OCI-LY7 (cell line): ENCODE measurements at places on chromosomes 7 and 10.

GRCh38 chr7:104445393-104445792 lies 117.0 kb downstream of the LHFPL3 start:
- DNase-seq, result no peak

DNA sequence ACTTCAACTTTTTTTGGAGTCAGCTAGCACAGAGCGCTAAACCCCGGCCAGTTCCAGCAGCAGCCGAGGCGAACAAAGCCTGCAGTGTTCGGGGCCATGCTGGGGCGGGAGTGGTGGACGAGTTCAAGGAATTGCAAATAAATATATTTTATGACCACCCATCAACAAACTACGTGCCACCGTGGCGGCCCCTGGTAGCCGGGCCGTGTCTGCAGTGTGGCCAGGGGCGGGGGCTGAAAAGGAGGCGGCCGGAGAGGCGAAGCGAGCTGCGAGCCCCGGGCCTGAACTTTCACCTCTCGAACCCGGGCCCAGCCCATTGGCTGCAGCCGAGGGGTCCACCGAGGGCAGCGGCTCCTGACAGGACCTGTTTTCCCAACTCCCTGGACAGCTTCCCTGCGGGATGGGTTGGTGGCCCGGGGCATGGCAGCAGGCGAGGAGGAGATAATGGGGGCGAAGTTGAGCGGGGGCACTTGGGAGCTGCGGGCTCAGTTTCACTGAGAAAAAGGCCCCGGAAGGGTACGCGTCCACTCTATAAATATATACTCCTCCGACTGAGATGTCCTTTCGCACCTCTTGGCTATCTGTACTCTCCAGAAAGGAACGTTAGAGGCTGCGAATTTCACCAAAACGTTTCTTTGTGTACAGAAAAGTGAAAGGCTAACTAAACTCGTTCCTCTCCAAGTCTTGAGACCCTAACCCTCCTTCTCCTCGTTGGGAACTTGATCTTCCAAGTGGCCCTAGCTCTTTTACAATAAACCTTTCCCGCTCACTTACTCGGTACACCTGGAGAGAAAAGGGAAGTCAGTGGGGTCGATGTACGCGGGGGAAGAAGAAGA lies 164.6 kb upstream of the PPP1R3A start:
- no peak for DNase-seq

DNA sequence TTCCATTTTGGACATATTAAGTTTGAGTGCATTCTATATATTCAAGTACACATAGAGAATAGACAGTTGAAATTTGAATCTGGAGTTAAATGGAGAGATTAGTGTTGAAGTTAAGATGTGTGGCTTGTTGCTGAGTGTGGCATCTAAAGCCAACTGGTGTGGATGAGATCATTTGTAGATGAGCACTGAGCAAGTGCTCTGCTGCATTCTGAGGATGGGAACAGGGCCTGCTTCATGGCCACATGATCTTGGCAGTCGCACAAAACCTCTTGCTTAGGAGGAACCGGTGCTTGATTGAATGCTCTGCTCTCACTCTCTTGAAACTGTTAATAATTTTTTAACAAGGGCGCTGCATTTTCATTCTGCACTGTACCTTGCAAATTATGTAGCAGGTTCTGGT lies 62.0 kb downstream of the EPDR1 start:
- DNase-seq, result no peak

GRCh38 chr10:118278649-118279048 lies 63.5 kb downstream of the FAM204A start:
- no peak for DNase-seq

DNA sequence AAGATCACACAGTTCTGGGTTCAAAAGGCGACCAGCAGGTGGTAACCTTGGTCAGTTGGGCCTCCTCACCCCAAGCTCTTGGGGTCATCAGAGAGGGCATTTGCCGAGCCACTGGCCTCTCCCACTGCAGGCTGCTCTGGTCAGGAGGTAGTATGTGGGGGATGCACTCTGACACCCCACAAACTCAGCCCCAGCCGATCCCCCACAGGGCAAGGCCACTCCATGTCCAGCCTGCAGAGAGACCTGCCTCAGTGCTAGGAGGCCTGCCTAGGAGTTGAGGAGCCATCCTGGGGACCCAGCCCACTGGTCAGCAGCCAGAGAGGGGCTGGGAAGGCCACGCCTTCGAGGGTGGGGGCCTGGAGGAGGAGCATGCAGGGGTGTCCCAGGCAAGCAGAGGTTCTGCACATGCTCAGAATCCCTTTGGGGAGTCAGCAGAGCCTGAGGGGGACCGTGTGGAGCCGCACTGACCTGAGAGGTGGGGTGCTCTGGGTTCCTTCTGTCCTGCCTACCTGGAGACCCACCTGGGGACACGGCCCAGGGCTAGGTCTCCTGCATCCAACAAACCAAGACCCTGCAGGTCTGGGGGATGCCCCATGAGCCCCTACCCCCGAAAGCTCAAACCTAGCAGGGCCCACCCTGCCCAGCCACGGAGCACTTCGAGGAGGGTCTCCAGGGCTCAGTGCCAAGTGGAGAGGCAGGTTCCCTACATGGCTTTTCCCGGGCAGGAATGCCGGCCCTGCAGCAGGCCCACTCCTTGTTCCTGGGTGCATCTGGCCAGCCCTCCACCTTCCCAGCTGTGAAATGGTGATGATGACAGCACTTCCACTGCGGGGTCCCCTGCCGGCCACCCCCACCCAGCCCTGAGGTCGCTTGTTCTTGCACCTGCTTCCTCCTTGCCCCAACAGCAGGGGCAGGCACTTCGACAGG lies 58.5 kb downstream of the RASGEF1A start:
- DNase-seq, result no peak

GRCh38 chr7:51075681-51076580 lies 240.7 kb downstream of the COBL start:
- DNase-seq, result no peak

GRCh38 chr7:107152011-107152410 lies 16.8 kb upstream of the HBP1 start:
- DNase-seq, result no peak

DNA sequence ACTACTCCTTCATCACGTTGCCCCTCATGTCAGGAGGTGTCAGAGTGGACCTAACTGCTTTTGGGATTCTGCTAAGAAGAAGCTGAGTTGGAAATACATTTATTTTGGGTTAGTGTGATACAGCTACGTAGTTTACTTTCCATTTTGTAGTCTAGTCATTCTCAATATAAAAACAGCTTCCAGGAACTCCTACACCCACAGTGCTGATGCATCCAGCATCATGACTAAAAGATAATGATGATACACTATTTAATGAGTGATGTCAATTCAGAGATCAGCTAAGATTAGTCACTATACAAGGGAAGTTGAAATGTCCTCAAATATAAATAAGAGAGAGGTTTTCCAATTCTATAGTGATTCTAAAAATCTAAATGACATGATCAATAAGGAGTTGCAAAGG lies 264.2 kb upstream of the SLC26A5 start:
- no peak for DNase-seq

DNA sequence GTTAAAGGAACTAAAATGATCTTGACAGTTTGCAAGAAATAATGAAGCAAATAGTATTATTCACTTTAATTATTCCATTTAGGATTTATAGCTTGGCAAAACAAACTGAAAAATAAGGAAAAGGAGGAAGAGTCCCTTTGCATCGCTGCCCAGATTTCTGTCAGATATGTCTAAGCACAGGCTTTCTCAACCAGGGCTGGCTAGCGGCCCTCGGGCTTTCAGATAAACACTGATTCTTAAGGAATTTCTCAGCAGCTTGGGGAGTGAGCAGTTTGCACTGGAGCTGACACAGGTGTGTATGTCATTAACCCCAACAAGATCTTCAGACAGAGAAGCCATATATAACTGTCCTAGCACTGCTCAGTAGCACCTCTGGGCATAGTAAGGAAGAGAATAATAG lies 47.9 kb upstream of the SEMA3D start:
- no peak for DNase-seq

DNA sequence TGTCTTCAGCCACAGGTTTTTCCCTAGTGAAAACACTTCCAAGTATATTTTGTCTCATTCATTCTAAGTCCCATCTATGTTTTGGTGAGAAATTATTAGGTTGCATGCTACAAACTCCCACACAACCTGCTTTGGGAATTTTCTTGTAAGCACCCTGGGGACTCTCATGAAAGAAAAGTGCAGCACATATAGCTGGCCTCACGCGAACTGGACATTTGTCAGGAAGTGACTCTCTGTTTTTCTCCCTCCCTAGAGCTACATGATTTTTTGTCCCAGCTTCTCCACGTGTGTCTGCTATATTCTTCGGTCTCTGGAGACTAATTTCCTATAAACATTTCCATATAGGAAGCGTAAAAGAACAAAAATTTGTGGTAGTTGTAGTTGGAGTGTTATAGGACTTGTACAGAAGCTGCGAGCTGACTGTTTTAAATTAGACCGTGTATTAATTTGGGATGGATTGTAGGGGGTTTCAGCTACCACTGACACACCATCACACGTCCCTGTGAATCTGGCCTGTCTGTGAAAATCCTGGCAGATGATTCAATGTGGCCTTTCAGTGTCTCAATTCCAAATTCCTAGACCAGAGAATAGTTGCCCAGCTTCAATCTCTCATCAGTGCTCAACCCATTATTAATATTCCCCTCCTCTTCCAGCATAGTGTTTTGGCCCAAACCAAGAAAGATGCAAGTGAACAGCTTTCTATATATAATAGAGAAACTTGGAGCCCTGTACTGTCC lies 40.2 kb downstream of the ARL4A start:
- DNase-seq, result no peak

DNA sequence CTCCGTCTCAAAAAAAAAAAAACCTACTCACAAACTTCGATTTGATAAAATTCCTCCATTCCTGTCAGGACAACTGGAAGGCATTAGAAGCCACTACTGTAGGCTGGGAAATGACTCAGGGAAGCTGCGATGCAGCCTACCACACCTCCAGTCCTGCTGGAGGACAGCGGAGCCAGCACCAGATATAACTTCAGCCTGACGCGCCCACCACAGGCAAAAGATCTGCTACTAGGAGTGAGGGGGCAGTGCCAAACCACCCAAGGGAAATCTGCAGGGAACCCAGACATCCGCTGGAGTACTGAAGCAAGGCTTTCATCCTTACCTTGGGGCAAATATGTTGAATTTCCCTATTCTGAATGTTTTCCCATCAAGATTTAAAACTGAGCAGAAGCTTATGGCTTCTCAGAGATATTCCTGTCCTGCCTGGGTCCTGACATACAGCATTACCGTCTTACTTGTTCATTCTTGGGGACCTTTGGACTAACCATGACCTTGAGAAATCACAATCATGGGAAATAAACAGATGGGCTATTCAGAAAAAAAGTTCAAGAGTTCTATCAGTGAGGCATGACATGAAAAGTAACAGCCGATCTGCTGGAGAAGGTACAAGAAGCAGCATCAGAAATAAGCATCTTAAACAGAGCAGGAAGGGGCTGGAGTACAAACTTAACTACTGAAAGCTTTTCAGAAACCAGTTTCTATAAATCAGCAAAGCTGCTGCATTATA lies 20.4 kb downstream of the BCCIP start:
- no peak for DNase-seq

GRCh38 chr7:131525820-131526219 lies 30.6 kb downstream of the PODXL start:
- no peak for DNase-seq

DNA sequence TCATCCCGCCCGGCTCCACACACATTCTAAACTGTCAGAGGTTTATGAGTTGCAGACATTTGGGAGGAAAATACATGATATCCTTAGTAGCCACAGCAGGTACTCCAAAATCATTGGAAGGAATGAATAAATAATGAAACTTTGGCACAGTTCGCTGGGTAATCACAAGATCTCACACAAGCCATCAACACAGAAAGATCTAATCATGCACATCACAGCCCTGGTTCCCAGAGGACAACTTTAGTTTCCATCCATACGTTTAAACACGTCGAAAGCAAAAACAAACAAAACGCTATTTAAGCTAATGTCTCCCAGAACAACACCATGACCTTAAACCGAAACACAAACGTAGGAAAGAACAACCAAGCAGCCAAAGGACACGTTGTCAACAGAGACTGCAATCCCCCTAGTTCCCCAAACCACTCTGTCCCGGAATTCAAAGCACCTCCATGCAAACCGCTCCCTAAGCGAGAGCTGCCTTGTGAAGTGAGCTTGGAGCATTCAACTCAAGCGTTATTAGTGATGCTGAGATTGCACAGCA lies 12.3 kb downstream of the SVIL start:
- no peak for DNase-seq

DNA sequence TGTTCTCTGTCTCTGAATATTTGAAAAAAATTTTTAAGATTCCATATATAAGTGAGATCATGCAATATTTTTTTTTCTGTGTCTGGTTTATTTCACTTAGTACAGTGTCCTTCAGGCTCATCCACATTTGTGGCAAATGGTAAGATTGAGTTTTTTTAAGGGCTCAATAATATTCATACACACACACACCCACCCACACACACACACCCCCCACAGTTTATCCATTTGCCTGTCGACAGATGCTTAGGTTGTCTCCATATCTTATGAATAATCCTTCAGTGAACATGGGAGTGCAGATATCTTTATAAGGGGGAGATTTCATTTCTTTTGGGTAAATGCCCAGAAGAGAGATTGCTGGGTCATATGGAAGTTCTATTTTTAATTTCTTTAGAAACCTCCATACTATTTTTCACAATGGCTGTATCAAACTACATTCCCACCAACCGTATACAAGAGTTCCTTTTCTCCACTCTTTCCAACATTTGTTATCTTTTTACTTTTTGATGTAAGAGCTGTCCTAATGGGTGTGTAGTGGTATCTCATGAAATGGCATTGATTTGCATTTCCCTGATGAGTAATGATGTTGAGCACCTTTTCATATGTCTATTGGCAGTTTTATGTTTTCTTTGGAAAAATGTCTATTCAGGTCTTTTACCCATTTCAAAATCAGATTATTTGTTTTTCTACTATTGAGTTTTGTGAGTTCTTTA lies 35.0 kb downstream of the AUTS2 start:
- no peak for DNase-seq

DNA sequence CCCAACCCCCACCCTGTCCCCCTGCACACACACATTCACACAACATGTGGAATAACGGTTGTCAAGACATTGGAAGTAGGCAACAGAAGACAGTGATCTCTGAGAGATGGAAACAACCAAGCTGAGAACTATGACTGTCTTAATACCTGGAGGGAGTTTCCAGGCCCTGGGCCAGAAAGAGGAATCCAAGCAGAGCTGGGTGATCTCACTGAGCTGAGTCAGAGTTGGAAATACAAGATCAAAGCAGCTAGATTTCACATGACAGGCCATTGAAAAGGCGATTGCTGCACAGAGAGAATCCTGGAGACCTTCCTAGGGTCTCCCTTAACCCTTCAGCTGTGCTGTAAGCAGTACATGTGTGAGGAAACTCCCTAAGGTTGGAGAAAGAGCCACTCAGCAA lies 165.8 kb upstream of the PRSS1 start:
- no peak for DNase-seq

GRCh38 chr10:17430647-17431355 lies 23.6 kb downstream of the ST8SIA6 start:
- DNase-seq, result peak; percentile 40

- DNase-seq, result peak; percentile 77
These were observed 10.9 kb upstream of the RSU1 start for GRCh38 chr10:16828114-16828568.

GRCh38 chr10:104202231-104202630 lies 29.9 kb downstream of the CFAP43 start:
- no peak for DNase-seq

- DNase-seq, result no peak
These were observed 94.2 kb downstream of the EBF3 start for GRCh38 chr10:129869596-129870473.

- DNase-seq, result no peak
These were observed 58.1 kb downstream of the WDR37 start for GRCh38 chr10:1114315-1114714.
